ENCODE measurements at places on chromosomes 1 and 21.

DNA sequence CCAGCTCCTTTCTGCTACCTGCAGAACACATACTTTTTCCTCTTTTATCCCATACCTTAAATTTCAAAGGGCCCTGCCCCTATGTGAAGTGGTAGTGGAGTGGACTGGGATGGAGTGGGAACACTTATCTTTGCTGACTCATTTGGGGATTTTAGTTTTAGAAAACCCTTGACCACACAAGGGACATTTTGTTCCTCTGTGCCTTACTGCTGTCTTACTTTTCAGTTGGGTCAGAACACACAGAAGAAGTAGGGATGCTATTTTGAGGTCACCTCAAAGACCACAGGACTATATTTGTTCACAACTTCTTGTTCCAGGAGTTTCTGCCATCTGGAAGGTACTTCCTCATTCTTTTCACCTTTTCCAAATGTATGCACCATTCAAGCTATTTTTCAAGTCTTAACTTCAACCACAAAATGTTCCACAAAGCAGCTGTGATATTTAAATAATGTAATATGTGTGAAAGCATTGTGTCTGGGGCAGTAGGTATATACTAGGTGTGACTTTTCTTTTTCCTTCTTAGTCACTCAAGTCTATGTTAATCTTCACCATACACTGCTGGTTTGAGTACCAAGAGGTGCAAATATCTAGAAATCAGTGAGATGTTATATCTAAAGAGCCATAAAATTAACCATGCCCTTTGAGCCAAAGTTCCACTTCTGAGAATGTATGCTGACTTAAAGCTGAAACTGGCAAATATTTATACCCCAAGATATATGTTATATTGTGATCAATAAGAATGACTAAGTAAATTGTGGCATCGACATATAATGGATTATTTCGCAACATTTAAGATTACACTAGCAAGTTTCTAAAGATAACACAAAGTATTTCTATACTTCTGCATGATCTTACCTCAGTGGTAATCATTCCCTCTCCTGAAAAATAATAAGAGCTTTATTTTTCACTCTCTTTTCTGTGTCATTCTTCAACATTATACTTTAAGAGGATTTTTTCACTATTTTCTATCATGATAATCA, 308.5 kb downstream of the MRPL39 start:
- no peak for DNase-seq

DNA sequence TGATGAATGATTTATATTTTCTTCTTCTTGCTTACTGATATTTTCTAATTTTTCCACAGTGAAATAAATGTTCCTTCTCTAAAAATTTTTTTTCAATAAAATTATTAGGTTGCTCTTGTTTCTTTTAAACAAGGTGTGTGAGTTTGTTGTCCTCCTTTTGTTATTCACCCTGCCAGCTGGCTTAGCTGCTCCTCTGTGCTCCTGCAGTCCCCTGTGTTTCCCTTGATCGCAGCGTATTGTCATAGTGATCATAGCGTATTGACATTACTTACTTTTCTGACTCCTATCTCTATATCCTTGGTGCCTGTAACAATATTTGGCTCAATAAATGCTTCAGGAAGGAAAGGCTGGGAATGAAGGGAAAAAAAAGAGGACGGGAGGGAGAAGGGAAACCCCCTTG, 24.9 kb upstream of the PODN start:
- DNase-seq, result no peak

GRCh38 chr21:28482657-28483056, 510.0 kb downstream of the LTN1 start:
- no peak for DNase-seq

DNA sequence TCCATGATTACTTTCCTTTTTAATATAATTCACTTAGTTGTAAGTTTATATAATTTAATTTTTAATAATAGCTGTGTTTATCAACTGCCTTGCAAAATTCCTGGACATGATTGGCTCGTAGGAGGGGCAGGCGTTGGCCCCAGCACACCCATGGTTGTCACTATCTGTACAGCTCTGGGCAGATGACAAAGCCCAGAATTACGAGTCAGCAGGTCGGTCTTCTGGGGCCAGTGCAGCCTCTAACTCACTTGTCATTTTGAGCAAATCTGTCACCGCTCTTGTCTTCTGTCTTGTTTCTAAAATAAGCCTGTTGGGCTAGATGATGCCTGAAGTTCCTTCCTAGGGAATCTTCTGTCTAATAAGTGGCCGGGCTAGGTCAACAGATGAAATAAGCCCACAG, 21.4 kb upstream of the LRRC38 start:
- DNase-seq, result no peak

Data from AG04449 (cell line).